ENCODE measurements at places on chromosomes 11 and 22.

- no peak for DNase-seq
These were observed 35.0 kb upstream of the CACNG2 start for GRCh38 chr22:36738416-36739020.

- DNase-seq = no peak
These were observed 1.5 kb downstream of the BCR start for GRCh38 chr22:23181721-23182308.

- no peak for DNase-seq
These were observed 31.2 kb downstream of the APOL1 start for GRCh38 chr22:36284171-36284571.

DNA sequence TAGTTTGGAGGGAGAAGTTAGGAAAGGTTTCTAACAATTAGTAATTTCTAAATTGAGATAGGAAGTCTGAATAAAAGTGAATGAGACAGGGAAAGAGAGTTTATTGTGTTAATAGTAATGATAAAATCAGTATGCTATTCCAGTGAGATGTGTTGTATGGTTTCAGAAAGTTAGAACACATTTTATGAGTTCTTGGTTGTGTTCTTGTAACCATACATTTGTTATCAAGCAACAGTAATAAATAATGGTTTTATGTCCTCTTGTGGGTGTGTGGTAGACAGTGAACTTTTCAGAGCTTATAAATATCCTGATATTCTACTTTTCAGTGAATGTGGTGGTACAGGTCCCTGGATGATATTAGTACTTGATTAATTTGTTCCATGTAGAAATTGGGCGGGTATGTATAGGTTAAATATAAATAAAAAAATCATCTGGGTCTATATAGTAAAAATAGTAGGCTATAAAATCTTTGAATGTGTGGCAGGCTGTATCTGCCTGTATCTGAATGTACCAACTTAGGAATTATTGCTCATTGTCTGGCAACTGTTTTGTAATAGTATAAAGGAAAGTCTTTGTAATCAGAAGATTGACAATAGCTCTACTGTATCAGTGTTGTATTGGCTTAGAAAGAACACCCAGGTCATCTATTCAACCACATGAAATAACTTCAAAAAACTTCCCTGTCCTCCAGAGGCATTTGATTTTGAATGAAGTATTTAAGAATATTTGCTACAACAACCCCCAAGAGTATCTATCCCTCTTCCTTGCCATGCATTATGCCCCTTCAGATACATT is 54.8 kb downstream of the UVRAG start:
- no peak for DNase-seq

DNA sequence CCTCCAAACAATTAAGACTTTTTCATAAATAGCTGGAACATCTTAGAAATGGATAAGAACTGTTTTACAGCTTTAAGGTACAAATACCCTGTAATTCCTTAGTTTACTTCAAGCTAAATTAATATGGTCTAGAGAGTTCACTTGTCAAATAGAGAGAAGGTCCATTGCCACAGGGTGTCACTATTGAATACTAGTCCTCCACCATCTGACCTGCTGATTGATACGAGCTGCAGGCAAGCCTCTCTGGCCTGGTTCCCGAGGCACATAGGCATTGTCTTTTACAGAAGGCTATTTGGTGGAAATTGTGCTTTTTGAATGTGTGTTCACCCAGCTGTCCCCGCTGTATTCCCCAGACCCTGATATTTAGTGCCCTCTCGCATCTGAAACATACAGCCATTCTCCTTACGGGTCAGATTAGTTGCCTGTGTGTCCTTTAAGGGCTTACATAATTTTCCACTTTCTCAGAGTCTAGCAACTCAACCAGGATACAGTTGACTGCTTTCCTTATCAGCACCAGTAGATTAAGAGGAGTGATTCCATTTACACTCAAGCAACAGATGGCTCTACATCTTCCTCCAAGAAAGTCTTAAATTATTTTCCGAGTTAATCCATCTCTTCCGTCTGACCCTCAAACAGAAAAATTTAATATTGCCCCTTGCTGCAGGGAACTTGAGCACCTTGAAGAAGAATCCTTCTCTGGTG is 788.8 kb upstream of the FAT3 start:
- DNase-seq = no peak

GRCh38 chr11:112612250-112612849 is 348.9 kb upstream of the NCAM1 start:
- DNase-seq = no peak

GRCh38 chr11:69511358-69512055 is 30.0 kb downstream of the LINC01488 start:
- DNase-seq = no peak

GRCh38 chr11:12810568-12810894 is 136.3 kb downstream of the TEAD1 start:
- no peak for DNase-seq

DNA sequence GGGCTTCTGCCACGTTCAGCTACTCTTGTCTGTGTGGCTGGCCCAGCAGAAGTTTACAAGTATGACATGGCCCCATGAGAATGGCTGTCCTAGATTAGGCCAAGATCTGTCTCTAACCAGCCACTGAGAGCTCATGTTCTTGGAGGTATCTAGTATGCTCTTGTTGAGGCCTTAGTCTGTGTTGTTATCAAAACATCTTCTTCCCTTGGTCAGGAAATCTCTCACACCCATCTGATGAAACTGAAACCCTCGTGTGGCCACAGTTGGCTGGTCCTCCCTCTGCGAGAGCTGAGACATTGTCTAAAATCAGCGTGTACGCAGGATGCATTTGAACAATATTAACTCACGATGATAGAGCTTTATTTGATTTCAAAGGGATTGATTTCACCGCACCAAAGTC is 109.0 kb upstream of the NNMT start:
- DNase-seq = no peak

- no peak for DNase-seq
These were observed 729 bp downstream of the IL17RA start for GRCh38 chr22:17085277-17086181.

- no peak for DNase-seq
These were observed 27.3 kb upstream of the SUSD2 start for GRCh38 chr22:24153959-24154358.

GRCh38 chr11:106160494-106160893 is 83.0 kb downstream of the AASDHPPT start:
- no peak for DNase-seq

GRCh38 chr22:19260194-19260593 is 31.3 kb downstream of the CLTCL1 start:
- DNase-seq = no peak

DNA sequence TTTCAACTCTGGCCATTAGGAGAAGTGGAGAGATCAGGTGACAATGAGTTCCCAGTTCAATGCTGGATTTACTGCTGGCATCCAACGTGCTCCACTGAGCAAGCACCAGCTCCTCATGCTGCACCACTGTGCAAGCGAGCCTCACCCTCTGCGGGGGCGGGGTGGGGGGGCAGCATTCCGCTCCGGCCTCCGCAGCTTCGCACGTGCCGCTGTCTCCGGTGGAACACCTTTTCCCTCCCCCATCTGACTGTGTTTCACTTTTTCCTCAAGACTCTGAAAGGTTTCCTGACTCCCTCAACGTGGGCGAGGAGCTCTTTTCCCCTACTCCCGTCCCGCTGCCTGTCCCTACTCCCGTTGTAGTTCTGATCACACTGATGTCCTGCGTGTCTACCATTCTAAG is 835 bp upstream of the RHOD start:
- no peak for DNase-seq

GRCh38 chr11:63491240-63491587 is 247 bp upstream of the PLAAT5 start:
- DNase-seq = no peak

DNA sequence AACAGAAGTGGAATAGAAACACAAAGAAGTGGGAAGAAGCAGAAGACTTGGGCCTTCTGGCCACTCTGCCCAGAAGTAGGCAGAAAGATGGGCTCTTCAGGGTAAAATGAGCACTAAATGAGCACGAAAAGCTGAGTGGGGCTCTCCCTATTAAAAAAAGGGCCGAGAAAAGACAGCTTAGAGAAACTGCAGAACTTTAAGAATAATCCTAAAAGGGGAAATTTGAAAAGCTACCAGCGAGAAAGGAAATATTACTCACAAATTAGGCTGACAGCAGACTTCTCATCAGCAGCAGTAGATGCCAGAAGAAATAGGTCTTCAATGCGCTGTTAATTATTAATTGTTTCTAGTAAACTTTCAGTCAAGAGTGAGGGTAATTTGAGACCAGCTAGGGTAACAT is 78.2 kb downstream of the UVRAG start:
- DNase-seq = no peak
